ENCODE measurements at places on chromosomes 2 and 18. TPM values are rescaled to one million over a fixed set of nuclear protein-coding genes. Genes with fewer than 3 reads are reported as not detected.
A peak's percentile ranks its signal among the peaks of the same experiment; 100 is the strongest.

The HADHA gene
- 143 TPM for total RNA-seq

The TXNDC2 gene
- total RNA-seq, result not detected

DNA sequence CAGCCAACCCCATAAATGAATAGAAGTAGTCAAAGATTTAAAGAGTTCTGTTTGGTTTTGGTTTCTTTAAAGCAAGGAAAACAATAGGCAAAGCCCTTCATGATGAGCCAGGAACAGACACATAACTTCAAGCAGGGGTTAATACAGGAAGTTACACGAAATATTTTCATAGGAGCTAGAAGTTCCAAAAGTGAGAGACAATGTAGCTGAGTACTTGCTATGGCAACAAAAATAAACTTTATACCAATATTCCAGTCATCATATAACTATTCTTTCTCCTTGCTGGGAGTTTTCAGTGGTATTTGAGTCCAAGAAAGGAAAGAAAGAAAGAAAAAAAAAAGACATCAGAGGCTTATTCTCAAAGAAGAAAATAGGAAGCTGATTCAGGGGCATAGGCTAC is 56.2 kb downstream of the COBLL1 start:
- peak; percentile 34 for DNase-seq

GRCh38 chr2:27080603-27080936 is 2.2 kb downstream of the EMILIN1 start:
- no peak for DNase-seq

DNA sequence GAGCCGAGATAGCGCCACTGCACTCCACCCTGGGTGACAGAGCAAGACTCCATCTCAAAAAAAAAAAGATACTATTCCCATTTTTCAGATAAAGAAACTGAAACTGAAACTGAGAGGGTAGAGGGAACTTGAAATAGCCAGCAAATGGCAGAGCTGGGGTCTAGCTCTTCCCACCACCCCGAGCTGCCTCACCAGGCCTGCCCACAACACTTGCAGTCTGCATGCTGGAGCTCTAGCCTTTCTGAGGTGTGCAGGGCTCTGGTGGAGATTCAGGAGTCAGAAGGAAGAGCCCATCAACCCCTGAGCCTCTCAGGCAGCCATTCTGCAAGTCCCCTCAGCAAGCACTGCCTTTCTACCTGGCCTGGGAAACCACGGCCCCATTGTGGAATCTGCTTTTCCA is 14.3 kb downstream of the EDAR start:
- DNase-seq, result no peak

GRCh38 chr2:169761251-169761969 is 27.8 kb downstream of the KLHL23 start:
- DNase-seq, result no peak

Measured in foreskin keratinocyte (primary cell).